ENCODE measurements at places on chromosomes 13 and 19.

DNA sequence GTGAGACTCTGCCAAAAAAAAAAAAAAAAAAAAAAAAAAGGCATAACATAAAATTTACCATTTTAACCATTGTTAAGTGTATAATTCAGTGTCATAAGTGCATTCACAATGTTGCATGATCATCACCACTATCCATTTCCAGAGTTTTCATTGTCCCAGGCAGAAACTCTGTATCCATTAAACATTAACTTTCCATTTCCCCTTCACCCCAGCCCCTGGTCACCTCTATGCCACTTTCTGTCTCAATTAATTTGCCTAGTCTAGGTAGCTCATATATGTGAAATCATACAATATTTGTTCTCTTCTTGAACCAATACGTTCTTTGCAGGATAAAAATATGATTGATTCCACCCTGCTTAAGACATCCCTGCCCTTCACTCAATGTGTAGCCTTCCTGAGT lies 31.0 kb upstream of the VWA8 start:
- no peak for DNase-seq

DNA sequence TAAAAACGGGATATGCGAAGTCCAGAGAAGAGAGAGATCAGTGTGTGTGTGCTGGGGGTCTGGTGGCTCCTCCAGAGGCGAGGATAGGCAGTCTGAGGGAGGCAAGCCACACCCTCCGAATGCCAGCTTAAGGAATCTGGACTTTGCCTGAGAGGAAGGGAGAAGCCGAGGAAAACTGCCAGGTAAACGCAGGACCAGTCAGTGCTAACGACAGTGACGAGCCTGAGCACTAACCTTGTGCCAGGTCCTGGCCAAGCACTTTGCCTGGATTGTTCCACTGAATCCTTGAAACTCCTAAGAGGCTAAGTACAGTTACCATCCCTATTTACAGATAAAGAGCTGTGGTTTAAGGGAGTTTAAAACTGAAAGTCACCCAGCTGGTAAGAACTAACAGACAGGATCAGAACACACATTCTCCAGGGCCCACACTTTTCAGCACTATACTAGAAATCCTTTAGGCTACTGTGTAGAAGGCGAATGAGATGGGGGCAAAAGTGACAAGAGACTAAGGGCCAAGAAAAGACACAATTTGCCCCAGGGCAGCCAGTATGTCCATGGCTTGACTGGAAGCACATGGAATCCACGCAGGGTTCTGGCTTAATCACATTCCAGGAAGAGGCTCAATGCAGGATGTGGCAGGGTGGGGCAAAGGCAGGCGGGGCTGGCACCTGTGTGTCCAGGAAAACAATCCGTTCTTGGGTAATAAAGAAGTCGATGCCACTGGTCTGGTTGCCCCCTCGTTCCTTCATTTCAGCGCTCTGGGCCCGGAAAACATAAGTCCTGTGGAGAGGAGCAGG lies 15.1 kb downstream of the SMG9 start:
- no peak for DNase-seq

GRCh38 chr13:98509271-98510155 lies 67.4 kb downstream of the STK24 start:
- DNase-seq, result no peak

DNA sequence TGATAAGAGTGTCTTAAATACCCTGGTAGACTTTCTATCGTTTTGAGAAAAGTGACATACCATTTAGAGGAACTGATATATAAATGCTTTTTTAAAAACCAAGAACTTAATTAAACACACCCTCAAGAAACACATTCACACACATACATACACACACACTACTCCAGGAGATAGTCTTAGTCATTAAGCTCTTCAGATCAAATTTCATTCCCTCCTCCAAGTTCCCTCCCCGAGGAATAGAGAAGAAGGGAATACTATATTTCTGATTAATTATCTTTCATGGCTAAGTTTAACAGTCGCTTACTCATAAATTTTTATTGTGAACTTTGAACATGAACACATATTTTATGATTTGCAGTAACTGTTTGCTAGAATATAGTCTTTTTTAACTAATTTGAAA lies 1109.5 kb downstream of the SLITRK1 start:
- DNase-seq, result no peak

All from activated CD4-positive, CD25-positive, alpha-beta regulatory T cell treated with anti-CD3 and anti-CD28 coated beads, Interleukin-2, amount 50 U/mL, for 72 hours (primary cell).